Fibroblast of skin of right quadriceps (primary cell): ENCODE measurements at places on chromosomes 11 and 22.

DNA sequence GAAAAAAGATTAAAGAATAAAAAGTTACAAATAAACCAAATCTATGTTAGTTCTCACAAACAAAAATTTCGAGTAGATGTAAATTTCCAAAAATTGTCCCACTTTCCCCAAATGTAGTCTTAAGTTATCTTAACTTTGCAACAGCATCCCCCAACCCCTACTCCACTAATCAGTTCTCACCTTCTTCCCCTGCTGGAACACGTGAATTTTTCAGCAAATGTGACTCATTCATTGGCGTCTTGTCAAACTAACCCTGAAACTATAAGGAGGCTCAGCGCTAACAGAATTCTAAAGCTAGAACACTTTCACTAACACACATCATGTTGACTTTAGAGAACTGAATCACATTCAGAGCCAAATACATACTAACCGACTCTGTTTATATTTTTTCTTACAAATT lies 46.1 kb downstream of the PHF21A start:
- peak; percentile 57 for DNase-seq

DNA sequence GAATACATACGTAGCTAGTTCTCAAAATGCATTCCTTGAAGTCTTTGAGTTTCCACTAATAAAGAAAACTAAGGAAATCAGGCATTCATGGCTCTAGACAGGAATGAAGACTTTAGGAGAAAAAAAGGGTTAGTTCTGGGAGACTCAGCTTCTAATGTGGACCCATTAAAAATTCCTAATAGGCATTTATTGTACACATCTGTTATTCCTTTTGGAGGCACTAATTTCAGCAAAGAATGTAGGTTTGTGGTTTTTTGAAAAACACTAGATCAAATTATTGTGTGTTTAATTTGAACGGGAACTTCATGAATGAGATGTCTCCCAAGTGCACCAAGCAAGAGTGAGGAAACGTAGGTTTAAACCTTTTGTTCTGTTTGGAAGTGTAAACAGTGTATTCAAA lies 42.7 kb downstream of the PARVA start:
- DNase-seq = peak; percentile 70

- DNase-seq = no peak
These were observed 33.3 kb downstream of the NADSYN1 start for GRCh38 chr11:71486320-71486719.

DNA sequence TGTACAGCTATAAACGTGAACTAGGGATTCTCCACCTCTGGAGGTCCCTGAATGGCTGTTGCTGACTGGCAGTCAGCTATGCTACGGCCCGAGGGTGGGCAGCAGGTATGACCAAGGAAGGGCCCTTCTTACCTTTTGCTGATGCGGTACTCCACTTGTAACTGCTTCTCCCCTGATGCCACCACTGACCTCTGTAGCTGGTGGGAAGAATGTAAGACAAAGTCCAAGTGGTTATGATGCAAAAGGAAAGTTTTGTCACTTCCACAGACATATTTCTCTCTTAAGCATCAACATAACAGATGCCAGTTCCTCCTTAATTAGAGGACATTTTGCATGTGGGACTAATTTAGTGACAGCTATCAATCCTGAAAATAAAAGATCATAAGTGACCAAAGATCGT lies 32.2 kb downstream of the P4HA3 start:
- DNase-seq = no peak

- no peak for DNase-seq
These were observed 118.1 kb downstream of the HIPK3 start for GRCh38 chr11:33375236-33375635.

DNA sequence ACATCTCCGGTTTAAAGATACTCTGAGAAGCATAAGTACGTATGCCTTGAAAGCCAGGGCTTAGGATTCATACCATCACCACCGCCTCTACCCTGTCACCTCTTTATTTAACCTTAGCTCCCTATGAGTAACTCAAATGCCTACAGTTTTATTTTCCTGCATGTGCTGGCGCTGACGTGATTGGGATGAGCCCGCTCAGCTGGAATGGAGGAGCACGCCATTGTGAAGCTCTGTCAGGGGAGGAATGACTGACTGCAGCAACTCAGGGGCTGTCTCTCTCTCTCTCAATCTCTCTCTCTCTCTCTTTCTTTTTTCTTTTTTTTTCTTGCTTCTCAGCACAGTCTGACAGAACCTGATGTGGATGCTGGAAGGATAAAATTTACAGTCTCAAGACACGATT lies 12.4 kb downstream of the CAVIN3 start:
- peak; percentile 37 for DNase-seq

DNA sequence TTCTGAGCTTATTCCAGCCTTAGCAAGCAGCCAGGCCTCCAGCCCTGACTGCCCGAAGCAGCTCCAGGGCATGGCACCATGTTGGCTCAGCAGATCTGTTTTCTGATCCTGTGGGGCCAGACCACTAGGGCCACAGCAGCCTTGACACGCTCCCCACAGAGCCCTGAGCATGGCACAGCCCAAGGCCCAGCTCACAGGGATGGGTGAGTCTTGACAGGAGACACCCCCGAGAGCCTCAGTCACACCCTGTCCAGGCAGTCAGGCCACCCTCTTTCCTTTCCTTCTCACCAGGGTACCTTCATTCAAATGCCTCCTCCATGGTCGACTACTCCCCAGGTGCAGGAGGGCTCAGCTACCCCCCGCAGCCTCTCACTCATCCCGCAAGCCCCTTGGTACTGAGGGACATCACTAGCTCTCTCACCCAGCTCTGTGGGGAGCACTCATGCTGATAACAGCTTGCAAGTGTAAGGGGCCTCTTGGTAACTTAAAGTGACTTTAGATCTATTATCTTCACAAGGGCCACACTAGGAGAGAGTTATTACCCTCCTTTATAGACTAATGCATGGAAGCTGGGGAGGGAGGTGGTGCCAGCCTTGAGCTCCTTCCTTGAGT lies 3.9 kb upstream of the CDC42BPG start:
- no peak for DNase-seq

DNA sequence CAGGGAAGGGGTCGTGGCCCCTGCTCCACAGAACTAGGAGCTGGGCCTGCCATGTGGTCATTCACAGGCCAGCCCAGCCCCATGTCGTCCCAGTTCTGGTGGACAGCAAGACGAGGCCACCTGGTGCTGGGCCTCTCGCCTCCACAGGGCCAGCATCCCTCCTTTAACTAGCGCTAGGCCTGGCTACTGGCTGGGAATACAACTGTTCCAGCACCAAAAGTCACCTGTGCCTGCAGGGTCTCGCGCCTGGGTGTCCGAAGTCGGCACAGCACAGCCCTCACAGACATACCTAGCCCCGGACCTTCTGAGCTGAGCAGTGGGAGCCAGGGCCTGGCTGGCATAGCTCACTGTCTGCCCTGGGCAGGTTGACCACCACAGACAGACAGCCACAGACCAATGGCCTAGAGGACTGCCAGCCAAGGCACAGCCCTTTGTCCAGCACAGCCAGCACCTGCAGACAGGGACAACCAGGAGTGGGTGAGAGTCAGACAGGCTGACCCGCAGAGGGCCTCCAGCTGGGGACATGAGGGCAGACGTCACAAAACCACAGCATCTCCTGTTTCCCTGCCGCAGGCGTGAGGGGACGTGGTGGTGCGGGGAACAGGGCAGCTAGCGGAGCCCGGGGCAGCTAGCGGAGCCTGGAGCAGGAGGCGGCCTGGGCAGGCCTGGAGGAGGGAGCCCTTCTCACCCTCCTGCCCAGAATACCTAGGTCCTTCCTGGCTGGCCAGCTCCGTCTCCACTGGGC lies 27.2 kb upstream of the TH start:
- no peak for DNase-seq

DNA sequence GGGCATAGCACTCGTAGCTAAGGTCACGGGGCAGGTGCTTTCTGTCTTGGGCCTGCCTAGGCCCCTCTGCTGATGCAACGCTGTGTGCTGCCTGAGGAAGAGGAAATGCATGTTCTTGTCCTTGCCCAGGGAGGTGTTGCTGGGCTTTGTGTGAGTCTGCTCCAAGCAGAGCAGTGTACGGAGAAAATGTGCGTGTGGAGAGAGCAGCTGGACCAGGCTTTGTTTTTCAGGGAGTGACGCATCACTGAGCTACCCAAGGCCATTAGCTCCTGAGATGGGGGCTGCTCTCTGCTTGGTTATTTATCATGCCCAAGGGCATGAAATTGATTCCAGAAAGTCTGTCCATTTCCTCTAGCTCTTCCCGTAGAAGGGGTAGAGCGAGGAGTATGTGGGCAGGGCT lies 82.9 kb upstream of the THY1 start:
- peak; percentile 37 for DNase-seq

DNA sequence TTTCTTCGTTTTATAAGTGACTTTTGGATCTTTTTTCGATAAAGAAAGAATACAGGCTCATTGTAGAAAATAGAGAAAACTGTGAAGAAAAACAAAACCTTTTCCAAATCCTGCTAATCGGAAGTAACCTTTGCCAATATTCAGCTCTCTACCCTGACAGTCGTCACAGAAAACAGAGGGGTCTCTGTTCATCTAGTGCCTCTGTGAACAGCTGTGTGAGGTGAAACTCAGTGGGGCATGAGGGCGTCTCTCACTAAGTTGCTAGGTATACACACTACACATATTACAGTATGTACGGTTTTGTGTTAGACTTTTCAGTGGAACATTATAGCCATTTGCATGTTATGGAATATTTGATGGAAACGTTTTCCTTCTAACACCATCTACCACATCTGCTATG lies 39.4 kb downstream of the DHCR7 start:
- no peak for DNase-seq
